ENCODE measurements at places on chromosomes 7 and 10.

DNA sequence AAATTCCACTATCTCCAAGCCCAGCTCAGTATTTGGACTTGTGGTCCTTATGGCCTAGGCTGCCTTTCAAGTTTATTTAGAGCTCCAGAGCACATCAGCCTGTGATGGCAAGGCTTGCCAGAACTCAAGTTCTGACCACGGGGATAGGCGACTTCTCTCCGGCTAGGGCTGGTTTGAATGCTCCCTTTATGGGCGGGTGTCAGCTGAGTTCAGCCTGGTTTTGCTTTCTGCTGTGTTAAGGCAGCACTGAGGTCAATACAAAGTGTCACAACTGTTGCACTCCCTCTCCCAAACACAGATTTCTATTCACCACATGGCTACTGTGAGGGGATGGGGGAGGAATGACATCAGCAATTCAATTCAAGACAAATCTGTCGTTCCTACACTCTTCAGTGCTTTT is 318.1 kb upstream of the MYO3A start:
- no peak for DNase-seq

DNA sequence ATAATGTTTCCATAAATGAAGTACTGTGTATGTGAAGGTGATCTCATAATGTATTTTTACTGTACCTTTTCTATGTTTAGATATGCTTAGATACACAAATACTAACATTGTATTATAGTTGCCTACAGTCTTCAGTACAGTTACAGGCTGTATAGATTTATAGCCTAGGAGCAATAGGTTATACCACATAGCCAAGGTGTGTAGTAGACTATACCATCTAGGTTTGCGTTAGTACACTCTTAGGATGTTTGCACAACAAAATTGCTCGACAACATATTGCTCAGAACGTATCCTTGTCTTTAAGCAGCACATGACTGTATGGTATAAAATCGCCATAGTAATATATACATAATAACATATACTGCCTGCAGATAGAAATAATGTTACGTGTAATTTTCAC is 42.9 kb downstream of the WAC start:
- no peak for DNase-seq

GRCh38 chr7:84195295-84196060 is 889 bp upstream of the SEMA3A start:
- DNase-seq = no peak

- DNase-seq = no peak
These were observed 927 bp upstream of the ALOX5 start for GRCh38 chr10:45373003-45373575.

GRCh38 chr10:132539431-132539839 is 1.8 kb downstream of the INPP5A start:
- DNase-seq = no peak

- no peak for DNase-seq
These were observed 39.8 kb upstream of the C10orf67 start for GRCh38 chr10:23384364-23384763.

DNA sequence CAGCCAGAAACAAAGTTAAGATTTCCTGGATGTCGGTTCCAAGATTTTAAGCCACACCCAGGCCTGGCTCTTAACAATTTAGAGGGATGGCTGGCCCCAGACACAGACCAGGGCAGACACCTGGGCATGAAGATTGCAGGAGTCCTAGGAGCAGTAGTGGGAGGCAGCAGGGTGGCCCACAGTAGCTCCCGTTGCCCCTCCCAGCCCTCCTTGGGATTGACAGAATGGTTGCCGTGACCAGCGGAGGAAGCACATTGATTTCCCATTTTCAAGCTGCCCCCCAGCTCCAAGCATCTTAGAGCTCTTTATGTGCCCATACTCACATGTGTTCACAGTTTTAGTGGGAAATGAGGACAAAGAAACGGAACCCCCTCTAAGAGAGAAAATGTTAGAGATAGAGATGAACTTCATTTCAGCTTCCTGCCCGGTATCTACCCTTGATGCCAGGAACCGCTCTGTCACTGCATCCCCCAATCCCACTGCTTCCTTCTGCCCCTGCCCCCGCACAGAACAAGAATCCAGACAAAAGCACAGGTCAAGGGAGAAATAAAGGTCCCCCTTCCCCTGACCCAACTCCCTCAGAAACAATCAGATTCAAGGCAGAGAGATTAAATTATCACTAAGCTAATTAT is 101.1 kb downstream of the PLXNA4 start:
- peak; percentile 28 for DNase-seq

GRCh38 chr7:1919539-1920265 is 249.6 kb downstream of the ELFN1 start:
- peak; percentile 61 for DNase-seq

- DNase-seq = peak; percentile 76
These were observed 650.5 kb upstream of the SORCS1 start for GRCh38 chr10:107814865-107815487.

DNA sequence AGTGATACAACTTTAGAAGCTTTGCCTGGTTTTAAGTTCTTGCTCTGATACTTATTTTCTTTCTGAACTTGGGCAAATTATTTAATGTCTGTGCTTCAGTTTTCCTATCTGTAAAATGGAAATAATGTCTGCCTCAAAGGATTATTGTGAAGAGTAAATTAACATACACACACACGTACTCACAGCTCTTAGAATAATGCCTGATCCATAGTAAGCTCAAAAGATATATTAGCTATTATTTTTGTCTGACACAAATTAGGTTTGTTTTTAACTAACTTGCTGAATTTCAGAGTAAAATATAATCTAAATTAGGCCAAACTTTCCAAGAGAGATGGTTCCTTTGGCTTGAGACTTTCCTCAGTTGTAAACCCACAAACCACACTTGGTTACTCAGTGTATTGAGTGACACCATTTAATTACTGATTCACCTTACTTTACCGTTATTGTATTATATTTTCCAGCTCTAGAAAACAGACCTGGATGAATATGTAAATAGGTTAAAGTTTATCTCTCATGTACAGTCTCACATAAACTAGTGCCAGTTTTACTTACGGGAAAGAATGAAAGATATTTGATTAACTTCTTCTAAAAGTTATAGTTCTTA is 50.4 kb downstream of the VTI1A start:
- DNase-seq = no peak

DNA sequence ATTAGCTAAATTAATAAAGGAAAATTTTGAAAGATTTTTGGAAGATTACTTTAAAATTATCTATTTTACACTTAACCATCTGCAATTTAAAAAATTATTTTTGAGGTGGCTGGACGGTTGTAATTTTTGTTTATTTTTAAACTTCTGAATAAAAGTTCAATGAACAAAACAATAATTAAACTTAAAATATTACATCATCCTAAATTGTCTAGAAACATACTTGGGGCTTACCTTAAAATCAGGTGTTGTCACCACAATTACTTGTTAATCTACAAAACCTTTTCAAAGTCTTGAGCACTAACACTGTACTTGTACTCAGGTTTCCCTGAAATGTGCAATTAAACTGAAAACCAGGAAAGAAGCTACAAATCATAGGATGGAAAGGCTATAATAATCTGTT is 328.3 kb downstream of the NXPH1 start:
- DNase-seq = no peak

- DNase-seq = no peak
These were observed 301.7 kb downstream of the CSTF2T start for GRCh38 chr10:51397695-51398094.

- no peak for DNase-seq
These were observed 41.7 kb downstream of the SP8 start for GRCh38 chr7:20744954-20745446.

GRCh38 chr7:32163896-32164295 is 93.7 kb upstream of the PDE1C start:
- DNase-seq = no peak

- DNase-seq = no peak
These were observed 72.8 kb upstream of the GLCCI1 start for GRCh38 chr7:7895754-7896153.

- peak; percentile 41 for DNase-seq
These were observed 31.2 kb downstream of the PRTFDC1 start for GRCh38 chr10:24920907-24921881.

GRCh38 chr10:3949711-3950110 is 164.7 kb upstream of the KLF6 start:
- DNase-seq = no peak

DNA sequence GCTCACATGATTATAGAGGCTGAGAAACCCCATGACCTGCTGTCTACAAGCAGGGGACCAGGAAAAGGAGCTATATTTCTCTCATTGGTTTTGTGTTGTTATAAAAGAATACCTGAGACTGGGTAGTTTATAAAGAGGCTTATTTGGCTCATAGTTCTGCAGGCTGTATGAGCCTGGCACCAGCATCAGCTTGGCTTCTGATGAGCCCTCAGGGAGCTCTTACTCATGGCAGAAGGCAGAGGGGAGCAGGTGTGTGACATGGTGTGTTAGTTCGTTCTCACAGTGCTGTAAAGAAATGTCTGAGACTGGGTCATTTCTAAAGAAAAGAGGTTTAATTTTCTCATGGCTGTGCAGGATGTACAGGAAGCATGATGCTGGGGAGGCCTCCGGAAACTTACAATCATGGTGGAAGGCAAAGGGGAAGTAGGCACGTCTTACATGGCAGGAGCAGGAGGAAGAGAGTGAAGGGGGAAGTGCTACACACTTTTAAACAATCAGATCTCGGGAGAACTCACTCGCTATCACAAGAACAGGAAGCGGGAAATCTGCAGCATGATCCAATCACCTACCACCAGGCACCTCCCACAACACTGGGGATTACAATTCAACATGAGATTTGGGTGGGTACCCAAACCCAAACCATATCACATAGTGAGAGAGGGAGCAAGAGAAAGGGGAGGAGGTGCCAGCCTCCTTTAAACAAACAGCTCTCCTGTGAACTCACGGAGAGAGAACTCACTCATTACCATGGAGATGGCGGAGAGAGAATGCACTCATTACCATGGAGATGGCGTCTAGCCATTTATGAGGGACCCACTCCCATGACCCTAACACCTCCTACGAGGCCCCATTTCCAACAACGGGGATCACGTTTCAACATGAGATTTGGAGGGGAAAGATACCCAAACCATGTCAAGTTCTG is 133.4 kb downstream of the JCAD start:
- DNase-seq = no peak

DNA sequence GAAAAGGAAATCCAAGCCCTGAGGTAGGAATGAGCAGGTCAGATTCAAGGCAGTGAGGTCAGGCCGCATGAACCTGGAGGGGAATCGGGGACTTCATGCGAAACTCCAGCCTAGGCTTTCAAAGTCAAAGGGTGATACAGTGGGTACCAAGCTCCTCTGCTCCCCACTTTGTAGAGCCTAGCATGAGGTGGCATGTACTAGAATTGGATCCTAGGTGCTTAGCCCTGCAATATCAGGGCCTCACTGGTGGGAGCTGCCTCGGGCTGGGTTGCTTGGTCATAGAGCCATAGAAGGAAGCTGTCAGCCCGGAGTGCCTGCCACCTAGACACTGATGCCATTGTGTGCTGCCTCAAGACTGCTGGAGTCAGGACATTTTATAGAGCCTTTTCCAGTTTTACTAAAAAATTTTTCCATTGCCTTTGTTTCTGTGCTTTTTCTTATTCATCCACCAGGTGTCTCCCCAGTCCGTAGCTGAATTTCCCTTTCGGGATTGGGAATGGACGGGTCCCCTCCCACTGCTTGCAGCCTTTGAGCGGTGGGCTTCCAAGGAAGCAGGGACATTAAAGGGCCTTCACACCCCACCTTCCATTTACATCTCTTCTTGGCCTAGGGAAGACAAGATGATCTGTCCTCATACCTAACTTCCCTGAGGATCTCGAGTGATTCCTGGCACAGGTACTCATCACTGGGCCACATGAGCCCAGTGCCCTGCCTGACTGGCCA is 5.5 kb upstream of the LZTS2 start:
- DNase-seq = peak; percentile 58

GRCh38 chr7:5553298-5553877 is 129.8 kb upstream of the TNRC18 start:
- DNase-seq = no peak

- no peak for DNase-seq
These were observed 73.0 kb upstream of the LRRC18 start for GRCh38 chr10:49012603-49013002.

DNA sequence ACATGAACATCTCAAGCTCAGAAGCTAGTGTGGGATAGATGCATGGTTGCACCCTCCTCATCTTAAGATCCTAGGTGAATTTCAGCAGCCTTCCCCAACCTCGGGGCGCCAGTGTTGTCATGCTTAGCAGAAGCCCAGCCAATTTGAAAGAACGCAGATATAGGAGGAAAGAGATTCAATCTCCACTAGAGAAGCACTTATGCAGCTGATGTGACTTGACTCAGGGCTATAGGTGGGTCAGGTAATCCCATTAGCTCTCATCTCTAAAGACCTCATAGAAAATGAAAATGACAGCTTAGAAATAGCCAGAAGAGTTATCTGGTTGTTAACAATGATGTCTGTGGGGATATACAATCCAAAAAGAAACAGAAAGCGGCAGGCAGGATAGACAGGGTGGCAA is 310.5 kb downstream of the GPAM start:
- no peak for DNase-seq

DNA sequence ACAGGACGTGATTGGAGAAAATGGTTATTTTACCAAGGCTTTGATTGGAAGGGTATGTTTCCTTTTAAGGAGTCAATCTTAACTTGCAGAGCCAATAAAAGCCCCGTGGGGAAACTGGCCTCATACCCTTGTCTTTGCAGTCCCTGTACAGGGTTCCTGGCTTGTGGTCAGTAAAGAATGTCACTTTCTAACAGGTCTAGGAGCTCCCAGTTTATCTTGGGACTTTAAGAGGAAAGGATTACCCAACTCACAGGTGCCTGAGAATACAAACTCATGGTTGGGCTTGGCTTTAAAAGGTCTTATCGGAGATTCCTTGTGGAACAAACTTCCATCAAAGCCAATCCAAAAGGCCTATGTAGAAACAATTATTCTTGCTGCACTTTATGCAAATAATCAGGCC is 221.8 kb downstream of the PHF14 start:
- no peak for DNase-seq

- peak; percentile 86 for DNase-seq
These were observed 39.1 kb upstream of the PFKFB3 start for GRCh38 chr10:6163364-6164270.

DNA sequence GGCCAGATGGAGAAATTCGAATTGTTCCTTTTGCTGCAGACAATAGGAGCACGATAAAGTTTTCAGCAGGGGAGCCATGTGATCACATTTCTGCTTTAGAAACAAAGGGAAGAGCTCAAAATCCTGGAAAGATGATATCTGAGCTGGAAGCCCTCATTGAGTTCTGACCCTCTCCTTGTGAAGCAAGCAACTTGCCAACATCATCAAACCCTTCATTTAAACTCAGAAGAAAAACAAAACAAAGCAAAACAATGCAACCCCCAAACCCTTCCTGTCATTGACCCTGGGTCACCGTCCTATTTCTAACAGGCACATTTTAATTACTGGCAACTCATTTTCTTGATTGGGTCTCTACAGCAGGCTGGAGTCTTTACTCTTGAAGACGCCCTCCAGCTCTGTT is 198.3 kb upstream of the ZNF32 start:
- DNase-seq = no peak

- DNase-seq = peak; percentile 53
These were observed 23.4 kb upstream of the PSMG3 start for GRCh38 chr7:1593091-1593866.

DNA sequence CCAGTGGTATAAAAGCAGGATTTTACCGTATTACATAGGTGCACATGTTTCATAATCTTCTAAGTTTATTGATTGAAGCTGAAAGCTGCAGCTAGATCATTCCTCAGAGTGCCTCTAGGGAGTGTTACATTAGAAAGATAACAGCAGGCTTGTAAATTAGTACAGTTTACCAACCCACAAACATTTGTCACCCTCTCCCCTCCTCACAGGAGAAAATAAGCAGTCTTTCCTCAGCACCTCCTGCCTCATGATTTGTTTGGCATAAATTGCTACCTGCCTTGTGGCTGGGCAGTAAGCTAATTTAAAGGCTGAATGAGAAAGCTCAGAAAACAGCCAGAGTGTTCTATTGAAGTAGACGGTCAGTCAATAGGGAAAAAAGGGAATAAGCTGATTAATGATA is 74.2 kb downstream of the NXPH1 start:
- no peak for DNase-seq

Data from BE2C (cell line).